LoVo (cell line): ENCODE measurements at places on chromosomes 5 and 9.

DNA sequence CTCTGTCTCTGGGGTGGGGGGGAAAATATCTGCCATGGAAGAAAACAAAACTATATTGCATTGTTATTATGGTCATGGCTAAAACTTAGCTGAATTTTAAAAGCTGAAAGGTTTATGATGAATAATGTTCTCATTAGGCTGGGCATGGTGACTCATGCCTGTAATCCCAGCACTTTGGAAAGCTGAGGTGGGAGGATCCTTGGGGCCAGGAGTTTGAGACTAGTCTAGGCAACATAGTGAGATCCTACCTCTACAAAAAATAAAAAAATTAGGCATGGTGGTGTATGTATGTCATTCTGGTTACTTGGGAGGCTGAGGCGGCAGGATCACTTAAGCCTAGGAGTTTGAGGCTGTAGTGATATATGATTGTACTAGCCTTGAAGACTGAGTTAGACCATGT, 44.5 kb downstream of the IPO11 start:
- DNase-seq = no peak

- DNase-seq = no peak
These were observed 388.9 kb upstream of the TRPC7 start for GRCh38 chr5:136754216-136754615.

DNA sequence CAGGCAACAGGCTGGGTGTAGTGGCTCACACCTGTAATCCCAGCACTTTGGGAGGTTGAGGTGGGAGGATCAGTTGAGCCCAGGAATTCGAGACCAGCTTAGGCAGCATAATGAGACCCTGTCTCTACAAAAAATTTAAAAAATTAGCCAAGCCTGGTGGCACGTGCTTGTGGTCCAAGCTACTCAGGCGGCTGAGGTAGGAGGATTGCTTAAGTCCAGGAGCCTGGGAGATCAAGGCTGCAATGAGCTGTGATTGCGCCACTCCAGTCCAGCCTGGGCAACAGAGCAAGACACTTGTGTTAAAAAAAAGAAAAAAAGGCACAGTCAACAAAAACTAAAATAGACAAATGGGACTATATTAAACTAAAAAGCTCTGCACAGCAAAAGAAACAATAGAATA, 29.3 kb downstream of the ATP6V0E1 start:
- DNase-seq = no peak

DNA sequence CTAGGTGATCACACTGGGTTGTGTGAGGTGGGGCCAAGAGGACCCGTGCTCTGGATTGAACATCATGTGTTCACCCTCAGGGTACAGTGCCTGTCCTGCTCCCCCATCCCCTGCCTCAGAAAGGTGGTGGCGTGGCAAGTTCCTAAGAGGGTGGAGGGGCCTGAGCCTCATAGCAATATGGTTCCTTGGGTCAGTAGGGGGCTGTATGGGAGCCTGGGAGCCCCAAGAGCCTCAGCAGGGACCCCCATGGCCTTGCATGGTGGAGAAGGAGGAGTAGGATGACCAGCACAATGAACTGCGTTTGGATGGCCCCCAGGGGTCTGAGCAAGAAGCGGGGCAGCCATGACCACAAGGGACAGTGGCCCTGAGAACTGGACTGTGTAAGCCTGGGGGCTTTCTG, 89.6 kb upstream of the SHB start:
- no peak for DNase-seq

DNA sequence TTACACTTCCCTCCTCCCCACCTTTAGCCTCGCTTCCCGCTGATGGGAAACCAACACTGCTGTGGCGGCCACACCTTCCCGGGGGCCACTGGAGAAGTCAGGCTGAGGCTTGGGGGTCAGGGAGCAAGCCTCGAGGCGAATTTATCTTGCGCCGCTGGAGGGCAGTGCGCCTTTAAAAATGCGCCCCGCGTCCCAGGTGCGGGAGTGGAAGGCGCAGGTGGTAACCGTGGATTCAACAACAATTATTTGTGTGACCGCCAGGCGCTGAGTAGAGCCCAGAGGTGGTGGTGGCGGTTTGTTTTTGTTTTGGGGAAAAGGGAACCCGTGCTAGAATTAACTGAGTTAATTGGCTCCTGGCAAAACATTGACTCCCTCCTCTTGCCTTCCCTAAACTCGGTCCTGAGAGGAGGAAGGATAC, 1.1 kb downstream of the CFAP77 start:
- peak; percentile 61 for DNase-seq

GRCh38 chr5:34959323-34959722, 30.0 kb downstream of the DNAJC21 start:
- peak; percentile 53 for DNase-seq

DNA sequence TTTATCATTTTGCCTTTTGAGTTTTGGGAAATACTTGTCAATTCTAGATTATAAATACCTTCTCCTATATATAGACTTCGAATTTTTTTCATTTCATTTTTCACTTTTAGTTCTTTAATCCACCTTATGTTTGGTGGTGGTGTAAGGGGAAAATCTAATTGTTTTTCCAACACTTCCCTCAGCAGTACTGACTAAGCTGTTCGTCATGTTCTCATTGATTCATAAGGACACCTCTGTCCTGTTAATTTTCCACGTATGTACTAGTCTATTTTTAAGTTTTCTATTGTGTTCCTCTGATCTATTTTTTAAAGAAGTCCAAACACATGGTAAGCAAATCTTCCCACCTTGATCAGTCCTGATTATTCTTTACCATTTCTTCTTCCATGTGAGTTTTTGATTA, 254.2 kb downstream of the SYK start:
- DNase-seq = no peak

GRCh38 chr9:5773324-5773999, 59.5 kb downstream of the ERMP1 start:
- no peak for DNase-seq

GRCh38 chr9:3862561-3862960, 336.8 kb upstream of the RFX3 start:
- no peak for DNase-seq

DNA sequence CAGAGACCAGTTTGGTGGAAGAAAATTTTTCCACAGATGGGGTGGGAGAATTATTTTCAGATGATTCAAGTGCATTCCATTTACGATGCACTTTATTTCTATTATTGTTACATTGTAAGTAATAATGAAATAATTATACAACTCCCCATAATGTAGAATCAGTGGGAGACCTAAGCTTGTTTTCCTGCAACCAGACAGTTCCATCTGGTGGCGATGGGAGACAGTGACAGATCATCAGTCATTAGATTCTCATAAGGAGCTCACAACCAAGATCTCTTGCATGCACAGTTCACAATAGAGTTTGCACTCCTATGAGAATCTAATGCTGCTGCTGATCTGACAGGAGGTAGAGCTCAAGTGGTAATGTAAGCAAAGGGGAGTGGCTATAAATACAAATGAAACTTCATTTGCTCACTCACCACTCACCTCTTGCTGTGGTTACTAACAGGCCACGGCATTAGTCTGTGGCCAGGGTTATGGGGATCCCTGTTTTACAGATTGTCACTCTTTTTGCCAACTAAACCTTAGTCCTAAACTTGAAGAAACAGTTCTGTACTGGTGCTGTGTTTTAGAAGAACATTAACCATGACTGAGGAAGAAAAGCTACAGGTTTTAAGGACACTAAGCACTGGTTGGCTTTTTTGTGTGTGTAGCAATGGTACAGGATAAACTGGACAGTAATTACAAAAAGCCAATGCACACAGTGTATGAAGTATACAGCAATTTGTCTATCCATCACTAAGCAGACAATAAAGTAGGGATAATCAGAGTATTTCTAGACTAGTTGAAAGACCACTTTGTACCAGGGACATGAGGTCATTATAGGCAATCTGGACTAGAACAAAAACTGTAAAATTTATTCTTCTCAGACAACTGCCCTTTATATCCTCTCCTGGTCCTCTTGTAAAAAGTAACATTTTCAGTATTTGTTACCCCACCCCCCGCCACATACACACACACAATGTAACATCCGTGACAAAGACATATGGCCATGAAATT, 9.9 kb downstream of the TMEM232 start:
- DNase-seq = no peak

DNA sequence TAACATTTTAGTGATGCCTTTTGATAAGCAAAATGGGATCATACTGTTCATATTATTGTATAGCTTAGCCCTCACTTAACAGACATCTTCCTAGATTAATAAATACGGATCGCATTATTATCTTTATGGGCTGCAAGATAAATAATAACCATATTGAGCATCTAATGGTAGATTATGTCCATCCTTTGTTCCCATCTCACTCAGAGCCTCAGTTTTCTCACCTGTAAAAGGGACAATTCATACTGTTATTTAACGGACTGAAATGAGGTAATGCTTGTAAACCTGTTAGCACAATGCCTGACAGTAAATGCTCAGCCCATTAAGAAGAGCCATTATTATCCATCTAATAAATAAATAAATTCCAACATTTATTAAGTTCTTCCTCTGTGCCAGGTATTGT, 3.0 kb upstream of the RPL26L1 start:
- DNase-seq = no peak

GRCh38 chr5:134466241-134467069, 54.8 kb upstream of the CDKN2AIPNL start:
- peak; percentile 71 for DNase-seq

GRCh38 chr5:83343299-83343698, 128.2 kb upstream of the VCAN start:
- no peak for DNase-seq

- DNase-seq = no peak
These were observed 26.3 kb upstream of the C5orf24 start for GRCh38 chr5:134819407-134819963.
